Cerebellar cortex (tissue), 1 donor: ENCODE measurements at places on chromosomes 3 and 15.

GRCh38 chr3:155646669-155647068, 98.2 kb downstream of the PLCH1 start:
- DNase-seq = no peak

DNA sequence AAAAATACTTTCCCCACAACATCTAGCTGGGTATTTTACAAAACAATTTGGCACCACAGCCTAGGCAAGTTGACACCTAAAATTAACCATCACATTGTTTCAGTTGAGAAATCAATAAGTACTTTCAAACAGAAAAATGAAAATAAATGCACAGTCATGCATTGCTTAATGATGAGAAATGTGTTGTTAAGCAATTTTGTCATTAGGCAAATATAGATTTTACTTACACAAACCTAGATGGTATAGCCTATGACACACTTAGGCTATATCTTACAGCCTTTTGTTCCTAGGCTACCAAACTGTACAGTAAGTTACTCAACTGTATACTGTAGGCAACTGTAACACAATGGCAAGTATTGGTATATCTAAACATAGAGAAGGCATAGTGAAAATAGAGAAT, 608.6 kb upstream of the BCHE start:
- DNase-seq = no peak

DNA sequence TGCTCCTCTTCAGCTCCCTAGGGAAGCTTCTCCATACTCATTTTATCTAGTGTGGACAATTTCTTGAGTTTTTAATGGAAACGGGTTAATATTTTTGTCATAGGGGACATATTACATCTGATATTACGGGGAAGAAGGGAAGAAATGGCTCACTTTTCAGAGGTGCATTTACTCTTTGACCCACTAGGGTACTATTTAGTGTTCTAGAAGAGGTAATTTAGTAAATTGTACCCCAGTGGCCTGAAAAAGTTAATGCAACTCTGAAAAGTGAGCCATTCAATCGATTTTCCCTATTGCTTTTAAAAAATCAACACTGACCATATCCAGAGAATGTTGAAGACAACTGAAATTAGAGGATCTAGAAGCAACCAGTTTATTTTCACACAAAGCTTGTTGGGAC, 71.2 kb downstream of the MAP2K5 start:
- DNase-seq = no peak

DNA sequence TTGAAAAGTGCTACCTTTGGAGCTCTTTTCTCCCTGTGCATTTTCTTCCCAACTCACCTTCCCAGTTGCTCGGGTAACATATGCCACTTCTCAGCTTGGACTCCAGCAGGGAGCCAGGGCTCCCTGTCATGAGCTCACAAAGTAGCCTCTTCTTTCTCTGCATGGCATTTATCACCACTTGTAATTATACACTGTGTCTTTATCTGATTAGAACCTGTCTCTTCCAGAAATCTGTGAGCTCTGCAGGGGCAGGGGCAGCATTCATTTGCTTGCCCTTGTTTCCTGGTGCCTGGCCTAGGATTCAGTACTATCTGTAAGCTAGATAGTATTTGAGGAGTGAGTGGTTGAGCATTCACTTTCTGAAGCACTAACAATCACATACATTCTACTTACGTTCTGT, 100.9 kb downstream of the CLSTN2 start:
- DNase-seq = no peak

DNA sequence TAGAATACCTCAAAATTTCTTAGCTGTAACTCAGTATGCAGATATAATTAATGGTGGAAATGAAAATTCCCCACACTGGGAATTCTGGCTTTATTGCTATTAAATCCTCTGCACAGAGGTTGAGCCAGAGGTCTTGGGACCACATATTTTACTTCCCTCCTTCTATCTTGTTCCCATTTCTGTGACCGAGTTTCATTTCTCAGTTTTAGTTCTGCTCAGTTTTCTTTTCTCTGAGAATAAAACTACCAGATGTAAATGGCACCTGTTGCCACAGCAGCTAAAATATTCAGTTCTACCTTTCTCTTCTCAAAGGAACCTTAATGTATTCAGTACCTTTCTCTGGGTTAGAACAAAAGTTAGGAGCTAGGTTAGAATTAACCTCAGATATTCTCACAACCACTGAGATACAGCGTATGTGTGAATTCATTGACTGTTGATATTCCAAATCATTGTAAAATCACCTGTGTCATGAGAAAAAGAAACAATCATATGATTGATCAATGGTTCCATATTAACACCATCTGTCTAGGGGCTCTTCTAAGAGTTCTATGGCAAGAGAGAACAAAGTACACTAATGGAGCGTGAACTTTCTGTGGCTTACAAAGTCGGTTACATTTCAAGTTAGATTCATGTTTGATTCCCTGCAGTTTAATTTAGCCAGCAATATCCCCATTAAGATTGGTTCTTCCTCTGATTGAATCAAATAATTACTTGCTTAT, 374.1 kb downstream of the EFHB start:
- DNase-seq = no peak

- no peak for DNase-seq
Observed at GRCh38 chr15:50190723-50191122, 8.7 kb downstream of the SLC27A2 start.

GRCh38 chr3:182258538-182259177, 534.6 kb upstream of the ATP11B start:
- peak; percentile 33 for DNase-seq

- peak; percentile 41 for DNase-seq
Observed at GRCh38 chr15:101193120-101193644, 58.7 kb downstream of the CHSY1 start.

GRCh38 chr15:99592145-99592791, 26.5 kb downstream of the MEF2A start:
- DNase-seq = no peak

GRCh38 chr15:58062175-58062574, 3.3 kb downstream of the ALDH1A2 start:
- DNase-seq = no peak

DNA sequence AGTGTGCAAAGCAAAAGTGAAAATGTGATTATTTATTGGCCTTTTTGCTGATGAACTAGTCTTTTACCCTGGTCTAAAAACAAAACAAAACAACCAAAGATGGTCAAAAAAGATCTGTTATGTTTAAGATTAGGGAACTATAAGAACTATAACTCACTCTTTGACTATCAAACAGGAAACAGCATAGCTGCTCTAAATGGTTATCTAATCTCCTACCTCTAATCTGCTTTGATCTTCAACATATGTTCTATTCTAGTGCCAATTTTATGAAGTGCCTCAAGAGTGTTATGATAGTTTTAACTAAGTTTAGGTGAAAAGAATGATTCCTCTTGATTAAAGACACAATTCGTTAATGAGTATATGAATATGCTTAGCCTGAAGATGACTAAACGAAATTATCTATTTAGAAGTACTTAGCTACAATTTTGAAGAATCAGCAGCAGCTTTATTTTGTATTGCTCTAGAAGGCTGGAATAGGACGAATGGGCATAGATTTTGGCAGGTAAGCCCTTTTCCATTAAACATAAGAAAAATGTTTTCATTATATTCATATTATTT, 46.0 kb downstream of the SETD2 start:
- no peak for DNase-seq
